CD4-positive, alpha-beta T cell treated with Interleukin-2 at 100 ng/mL for 4 hours (primary cell): ENCODE measurements at places on chromosomes 1 and 21.

- DNase-seq, result peak; percentile 56
Observed at GRCh38 chr1:90579212-90579802, 137.8 kb downstream of the BARHL2 start.

GRCh38 chr1:43835082-43836021 is 98.2 kb upstream of the ARTN start:
- no peak for DNase-seq

DNA sequence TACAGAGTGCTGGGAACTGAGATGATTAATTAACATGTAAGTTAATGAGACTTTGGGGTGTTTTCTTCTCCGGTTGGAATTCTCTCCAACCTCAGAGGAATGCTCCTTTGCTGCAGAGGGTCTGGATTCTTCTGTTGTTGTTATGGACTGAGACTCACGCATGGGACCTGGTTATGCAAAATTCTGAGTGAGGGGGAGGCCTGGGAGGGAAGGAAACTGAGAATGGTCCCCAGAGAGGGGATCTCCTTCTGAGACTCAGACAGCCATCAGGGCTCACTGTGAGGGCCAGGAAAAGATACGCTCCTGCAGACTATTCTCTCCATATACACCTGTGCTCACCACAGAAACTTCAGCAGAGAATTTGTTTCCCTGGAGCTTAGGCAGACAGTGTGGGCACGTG is 56.3 kb downstream of the HTR6 start:
- DNase-seq, result no peak

GRCh38 chr1:5526385-5526750 is 465.9 kb downstream of the NPHP4 start:
- no peak for DNase-seq

- DNase-seq, result no peak
Observed at GRCh38 chr21:33011462-33011861, 14.3 kb upstream of the OLIG2 start.

DNA sequence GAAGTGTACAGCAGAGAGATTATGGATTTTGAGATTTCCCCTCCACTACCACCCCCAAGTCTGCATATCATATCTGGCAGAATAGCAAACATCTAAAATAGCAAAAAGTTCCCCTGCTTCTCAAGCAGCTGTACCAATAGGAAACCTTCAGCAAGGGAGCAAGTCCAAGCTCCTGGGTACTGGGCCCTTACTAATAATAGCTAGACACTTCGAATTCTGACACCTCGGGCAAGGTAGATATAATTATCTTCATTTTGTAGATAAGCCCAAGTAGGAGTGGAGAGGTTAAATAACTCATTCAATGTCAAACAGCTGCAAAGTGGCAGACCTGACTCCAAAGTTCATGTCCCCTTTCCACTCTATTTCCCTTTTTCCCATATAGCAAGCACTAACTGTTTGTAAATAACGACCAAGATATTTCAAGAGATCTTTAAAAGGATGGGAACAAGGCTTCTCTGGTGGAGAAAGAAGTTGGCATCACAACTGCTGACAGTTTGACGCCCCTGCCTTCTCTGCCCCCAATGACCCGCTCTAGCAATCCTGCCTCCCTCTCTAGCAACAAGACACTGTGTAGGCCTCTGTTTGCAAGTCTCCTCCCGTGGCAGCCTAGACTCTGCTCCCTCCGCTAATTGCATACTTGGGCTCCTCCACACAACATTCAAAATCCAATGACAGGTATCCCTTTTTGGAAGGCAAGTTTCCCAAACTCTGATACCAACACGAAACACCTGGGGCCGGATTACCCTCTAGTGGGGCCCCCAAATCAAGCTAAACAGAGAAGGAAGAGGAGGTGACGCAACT is 18.7 kb upstream of the ADAR start:
- no peak for DNase-seq

DNA sequence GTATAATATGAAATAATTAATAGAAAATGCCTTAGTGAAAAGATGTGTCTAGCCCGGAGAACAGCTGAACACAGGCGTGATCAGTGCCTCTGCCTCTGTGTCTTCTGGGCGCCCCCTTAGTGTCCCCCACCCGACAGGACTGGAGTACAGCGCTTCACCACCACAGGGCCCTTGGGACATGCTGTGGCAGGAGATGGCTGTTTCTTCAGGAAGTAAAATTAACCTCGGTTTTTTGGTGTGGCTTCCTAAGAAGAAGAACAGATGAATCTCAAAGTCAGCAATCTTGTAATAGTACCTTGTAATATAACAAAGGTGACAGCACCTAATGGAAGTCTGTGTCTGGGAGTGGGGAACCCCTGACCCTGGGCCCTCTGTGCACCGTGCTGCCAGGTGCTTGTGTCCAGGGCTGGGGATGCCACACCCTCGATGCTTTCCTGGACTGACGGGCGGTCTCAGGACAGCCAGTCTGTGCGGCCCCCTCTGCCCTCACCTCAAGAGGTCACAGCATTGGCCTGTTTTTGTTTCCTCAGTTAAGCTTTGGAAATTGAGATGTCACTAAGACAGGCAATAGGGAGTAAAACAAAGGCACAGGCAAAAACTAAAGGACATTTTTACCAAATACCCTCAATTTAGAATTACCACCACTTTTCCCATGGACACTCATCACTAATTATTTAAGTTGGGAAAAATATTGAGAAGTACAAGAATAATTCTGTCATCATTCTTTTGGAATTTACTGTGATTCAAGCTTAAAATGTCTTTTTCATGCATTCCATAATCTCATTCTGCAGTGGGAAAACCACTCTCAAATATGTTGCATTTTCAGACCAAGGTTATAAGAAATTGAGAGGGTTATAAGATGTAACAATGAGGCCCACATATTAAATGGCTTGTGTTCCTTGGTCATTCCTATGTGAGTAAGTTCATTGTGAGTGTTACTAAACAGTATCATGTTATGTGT is 79.3 kb downstream of the ADARB1 start:
- DNase-seq, result no peak

- DNase-seq, result no peak
Observed at GRCh38 chr1:100039591-100039990, 69.8 kb downstream of the SLC35A3 start.

GRCh38 chr1:111990878-111991718 is 1.6 kb upstream of the KCND3 start:
- DNase-seq, result no peak

DNA sequence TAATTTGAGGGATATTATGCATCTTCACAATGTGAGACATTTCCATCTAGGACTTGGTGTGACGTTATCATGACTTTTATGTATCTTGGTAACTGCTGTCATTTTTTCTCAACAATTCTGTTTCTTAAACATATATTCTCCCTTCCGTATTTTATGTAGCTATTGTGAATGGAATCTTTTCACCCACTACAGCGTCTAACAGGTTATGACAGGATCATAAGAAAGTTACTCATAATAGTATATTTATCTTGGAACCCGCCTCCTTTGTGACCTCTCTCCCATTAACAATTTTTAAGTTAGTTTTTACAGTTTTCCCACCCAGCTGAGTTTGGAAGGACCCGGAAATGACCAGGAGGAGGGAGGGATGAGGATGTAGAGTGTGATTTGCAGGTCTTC is 6.8 kb upstream of the DMRTA2 start:
- no peak for DNase-seq

DNA sequence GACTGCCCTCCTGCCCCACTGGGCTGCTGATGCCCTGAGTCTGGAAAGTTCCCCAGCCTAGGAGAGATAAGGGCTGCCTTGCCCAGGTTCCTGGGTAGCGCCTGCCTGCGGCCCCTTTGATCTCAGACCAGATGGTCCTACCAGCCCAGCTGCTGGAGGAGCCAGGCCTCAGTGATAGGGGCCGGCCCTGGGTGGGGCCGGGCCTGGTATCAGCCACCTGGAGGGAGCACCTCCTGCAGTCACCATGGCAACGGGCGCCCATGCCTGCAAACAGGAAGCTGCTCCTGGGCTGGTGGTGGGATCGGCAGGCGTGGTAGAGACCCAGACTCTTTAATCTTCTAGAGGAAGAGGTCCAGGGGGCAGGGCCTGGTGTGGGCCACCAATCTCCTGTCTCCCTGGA is 119.7 kb upstream of the WNT4 start:
- DNase-seq, result no peak

- no peak for DNase-seq
Observed at GRCh38 chr1:24379733-24380315, 33.8 kb downstream of the STPG1 start.
